ENCODE measurements at places on chromosomes 5 and 9.

DNA sequence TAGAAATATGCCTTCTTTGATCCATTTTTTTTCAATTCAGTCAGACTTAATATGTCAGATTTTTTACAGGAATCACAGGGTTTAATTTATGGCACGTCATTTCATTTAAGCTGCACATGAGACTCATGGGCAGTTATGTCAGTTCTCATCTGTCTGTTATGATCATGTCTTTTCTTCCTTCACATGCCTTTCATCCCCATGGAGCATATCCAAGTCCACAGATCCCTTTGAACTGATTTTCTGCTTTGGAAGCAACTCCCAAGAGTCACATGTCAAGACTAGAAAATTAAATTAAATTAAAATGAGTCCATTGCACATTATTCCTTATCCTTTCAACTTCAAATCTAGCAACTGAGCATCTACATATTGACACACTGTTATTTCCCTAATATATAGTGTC is 1274.0 kb upstream of the C9orf72 start:
- DNase-seq: no peak

GRCh38 chr5:154200221-154200620 is 9.7 kb downstream of the GALNT10 start:
- DNase-seq: no peak

DNA sequence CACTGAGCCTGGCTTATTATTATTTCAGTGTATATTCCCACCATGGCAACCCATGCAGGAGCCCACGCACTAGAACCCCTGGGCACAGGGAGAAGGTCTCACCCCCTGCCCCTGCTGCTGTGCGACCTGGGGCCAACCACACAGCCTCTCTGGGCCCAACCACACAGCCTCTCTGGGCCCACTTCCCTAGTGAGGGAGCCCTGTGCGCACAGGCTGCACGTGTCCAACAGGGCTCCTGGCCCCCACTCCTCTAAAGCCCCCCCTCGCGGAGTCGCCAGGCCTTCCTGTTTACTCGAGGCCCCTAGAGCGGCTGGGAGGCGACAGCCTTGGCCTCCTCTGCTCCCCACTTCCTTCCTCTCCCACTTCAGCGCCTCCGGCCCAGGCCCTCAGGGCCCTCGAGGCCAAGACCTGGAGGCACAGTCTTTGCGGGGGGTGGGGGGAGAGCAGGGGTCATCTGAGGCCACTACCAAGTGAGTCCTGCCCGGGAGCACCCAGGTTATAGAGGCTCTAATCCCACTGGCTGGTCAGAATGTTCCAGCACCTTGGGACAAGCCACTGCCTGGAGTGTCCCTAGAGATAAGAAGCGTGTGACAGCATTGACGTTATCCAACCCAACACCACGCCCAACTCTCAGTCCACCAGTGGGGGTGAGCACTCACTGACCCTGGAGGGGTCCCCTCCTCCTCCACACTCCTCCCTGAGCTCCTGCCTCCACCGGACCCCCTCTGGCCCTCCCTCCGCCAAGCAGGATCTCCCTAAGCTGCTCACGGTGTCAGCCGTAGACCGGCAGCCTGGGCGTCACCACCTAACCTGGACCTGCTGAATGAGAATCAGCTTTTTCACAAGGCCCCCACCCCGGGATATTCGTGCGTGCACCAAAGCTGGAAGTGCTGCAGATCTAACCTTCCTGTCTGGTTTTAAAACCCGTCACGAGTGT is 7.9 kb upstream of the ENG start:
- peak; percentile 74 for DNase-seq

DNA sequence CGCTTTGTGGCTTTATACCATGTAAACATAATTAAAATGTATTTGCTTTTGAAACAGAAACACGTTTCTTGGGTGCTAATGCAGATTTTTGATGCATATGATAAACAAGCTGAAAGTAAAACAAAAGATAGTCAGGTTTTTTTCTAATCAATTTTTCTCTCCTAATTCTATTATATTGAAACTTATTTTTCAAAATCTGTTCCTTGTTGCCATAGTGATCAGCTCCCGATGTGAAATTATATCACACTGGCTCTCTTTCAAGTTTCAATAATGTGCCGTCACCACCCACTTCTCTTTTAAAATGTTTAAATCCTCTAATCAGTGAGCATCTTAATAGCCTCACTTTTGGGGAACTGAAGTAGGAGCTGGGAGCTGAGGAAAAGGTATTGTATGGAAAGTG is 36.4 kb upstream of the DAPK1 start:
- no peak for DNase-seq

GRCh38 chr9:129270903-129271431 is 92.9 kb upstream of the IER5L start:
- peak; percentile 41 for DNase-seq
